ENCODE measurements at places on chromosomes 7 and 10. TPM values are rescaled to one million over a fixed set of nuclear protein-coding genes. Genes with fewer than 3 reads are reported as not detected.

Gene ALOX5
- 0.60 TPM for total RNA-seq

Gene OR2A42
- total RNA-seq = not detected

Gene GATAD1
- total RNA-seq = 25.8 TPM

Gene WEE2
- total RNA-seq = not detected

GRCh38 chr7:138015096-138015495, 13.2 kb upstream of the CREB3L2 start:
- DNase-seq = no peak

- DNase-seq = no peak
Observed at GRCh38 chr10:117903854-117904253, 142.9 kb downstream of the RAB11FIP2 start.

Gene KMT2E
- total RNA-seq = 38.2 TPM

- no peak for DNase-seq
Observed at GRCh38 chr7:78489476-78490240, 691.1 kb downstream of the PHTF2 start.

Gene VPS37D
- total RNA-seq = 6.3 TPM

Gene CLEC5A
- total RNA-seq = not detected

- DNase-seq = no peak
Observed at GRCh38 chr7:22980422-22980821, 33.5 kb downstream of the HYCC1 start.

DNA sequence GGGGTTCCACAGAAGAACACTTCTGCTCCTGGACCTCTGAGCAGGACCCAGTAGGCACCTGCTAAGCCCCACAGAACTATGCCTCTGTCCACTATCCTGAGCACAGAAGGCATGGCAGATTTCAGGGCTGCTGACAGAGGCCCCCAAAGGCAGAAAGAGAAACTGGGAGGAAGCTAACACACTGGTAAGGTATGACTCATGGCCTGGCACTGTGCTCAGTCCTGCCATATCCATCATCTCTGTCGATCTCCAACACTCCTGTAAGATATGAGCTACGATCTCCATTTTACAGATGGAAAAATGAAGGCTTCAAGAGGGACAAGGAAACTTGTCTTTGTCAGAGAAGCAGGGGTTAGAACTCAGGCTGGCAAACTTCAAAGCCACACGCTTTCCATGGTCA, 62.2 kb downstream of the GRID1 start:
- no peak for DNase-seq

DNA sequence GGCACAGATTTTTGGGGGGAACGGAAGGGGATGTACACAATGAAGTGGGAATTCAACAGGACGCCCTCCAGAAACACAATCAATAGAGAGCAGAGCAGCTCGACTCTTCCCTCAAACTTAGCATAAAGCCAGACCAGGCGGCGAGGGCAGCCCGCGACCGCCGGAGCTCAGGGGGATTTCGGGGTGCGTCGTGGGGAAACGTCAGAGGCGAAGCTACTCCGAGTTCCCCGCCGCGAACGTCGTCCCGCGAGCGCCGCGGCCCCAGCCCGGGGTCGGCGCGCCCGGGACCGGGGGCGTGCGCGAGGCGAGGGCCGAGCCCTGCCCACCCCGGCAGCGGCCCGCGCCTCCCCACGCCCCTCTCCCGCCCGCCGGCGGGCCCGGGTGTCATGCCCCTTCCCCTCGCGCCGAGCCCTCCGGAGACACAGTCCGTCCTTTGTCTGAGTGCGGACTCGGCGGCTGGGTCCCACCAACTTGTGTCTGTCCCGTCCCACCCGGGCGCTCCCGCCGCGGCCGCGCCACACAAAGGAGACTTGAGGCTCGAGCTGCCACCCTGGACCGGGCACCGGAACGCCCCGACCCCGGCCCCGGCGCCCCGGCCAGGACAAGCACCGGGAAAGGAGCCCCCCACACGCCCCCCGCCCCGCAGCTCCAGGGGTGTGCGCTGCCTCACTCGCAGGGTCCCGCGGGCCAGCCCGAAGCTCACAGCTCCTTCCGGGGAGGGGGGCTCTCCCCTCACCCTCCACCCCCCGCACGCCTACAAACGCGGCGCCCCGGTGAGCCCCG, 634 bp downstream of the EZH2 start:
- no peak for DNase-seq

DNA sequence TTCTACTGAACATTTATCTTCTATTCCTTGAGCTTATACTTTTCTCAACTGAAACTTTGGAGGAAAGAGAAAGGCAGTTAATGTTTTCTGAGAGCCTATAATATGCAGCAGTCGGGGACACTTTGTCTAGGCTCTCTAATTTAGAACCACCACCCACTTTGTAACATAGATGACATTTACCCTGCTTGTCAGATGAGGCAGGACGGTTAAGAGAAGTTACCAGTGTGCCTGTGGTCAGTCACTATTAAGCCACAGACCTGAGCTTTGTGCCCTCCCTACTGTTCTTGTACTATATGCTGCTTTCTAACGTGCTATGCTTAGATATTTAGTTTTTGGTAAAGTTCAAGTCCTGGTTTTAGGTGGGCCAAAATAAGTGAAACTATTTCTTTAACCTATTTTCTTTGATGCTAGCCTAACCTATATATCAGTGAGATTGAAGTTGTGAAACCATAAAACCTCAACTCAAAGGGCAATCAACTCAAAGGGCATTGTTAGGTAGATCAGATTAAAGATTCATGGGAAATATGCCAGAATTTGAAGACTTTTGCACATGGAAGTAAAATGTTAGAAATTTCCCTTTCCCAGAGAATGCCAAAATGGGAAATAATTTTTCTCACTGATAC, 156.5 kb upstream of the AGR3 start:
- DNase-seq = no peak

DNA sequence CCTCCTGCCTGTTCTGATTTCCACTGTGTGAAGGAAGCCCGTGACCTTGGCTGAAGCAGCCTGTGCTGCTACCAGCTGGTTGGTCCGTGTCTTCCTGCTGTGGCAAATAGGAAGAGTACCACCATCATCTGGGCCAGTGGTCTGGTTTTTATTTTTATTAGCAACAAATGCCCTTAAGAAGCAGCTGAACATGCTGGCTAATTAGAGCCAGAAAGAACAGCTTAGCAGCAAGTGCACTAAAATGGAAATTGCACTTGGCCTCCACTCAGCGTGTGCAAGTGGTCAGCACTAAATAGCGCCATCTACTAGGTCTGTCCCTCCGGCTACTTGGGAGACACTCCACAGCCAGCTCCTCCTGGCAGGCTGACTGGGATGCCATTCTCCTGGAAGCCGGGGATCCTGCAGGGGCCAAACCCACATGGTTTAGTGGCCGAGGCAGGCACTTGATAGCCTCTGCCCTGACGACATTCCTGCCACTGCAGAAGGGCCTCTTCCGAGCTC, 690.3 kb upstream of the FOXK1 start:
- no peak for DNase-seq

DNA sequence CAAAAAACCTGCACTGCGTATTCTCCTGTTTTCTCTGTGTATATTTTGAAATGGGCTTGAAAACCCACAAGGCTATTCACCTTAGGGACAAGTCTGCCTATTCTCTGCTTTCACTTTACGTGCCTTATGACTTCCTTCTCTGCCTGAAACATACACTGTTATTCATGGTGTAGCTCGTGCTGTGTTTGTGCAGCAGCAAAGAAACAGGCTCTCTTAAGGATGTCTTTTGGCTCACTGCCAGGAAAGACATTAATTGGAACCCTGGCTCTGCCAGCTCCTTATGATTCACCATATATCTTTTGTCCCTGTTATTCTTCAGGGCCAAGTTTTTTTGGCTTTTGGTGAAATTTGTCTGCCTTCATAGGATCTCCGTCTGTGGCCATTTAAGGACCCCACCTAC, 92.4 kb downstream of the TMEM106B start:
- DNase-seq = no peak

Gene IRF5
- total RNA-seq = 2.6 TPM

DNA sequence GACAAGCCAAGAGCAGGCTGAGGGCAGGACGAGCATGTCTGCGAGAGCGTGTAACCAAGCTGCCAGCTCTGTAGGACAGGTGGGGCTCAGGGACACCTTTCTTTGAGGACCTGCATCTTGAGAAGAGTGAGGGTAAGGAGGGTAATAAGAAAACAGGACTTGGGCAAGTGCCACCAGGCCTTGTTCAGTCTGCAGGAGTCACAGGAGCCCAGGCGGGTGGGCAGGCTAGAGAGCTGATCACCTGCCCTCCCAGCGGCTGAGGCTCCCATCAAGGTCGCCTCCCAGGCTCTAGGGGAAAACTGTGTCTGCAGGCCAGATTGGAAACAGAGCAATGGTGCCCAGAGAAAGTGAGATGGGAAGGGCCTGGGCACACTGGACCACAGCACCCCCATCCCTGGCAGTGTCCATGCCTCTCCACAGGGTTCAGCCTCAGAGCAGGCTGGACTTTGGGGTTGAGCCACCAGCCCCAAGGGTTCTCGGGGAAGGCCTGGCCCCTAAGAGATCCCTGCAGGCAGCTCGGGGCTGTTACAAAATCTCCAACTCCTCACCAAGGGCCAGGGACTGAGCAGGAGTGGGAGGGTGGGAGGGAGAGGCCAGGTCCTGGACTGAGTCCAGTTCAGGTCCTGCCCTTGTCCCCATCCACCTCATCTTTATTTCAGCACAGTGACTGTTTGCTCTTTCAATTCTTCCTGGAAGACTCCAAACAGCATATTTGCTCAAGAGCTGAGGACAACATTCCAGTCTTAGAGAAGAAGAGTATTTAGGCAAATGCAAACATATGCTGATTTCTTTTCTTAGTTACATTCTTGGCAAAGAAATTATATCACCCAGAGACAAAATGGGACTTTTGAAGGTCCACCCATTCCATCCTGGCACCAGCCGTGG, 161.9 kb downstream of the GRID1 start:
- no peak for DNase-seq

GRCh38 chr10:126598009-126598408, 72.5 kb downstream of the C10orf90 start:
- DNase-seq = peak; percentile 71

GRCh38 chr10:119401671-119402395, 140.7 kb downstream of the RGS10 start:
- DNase-seq = peak; percentile 81

DNA sequence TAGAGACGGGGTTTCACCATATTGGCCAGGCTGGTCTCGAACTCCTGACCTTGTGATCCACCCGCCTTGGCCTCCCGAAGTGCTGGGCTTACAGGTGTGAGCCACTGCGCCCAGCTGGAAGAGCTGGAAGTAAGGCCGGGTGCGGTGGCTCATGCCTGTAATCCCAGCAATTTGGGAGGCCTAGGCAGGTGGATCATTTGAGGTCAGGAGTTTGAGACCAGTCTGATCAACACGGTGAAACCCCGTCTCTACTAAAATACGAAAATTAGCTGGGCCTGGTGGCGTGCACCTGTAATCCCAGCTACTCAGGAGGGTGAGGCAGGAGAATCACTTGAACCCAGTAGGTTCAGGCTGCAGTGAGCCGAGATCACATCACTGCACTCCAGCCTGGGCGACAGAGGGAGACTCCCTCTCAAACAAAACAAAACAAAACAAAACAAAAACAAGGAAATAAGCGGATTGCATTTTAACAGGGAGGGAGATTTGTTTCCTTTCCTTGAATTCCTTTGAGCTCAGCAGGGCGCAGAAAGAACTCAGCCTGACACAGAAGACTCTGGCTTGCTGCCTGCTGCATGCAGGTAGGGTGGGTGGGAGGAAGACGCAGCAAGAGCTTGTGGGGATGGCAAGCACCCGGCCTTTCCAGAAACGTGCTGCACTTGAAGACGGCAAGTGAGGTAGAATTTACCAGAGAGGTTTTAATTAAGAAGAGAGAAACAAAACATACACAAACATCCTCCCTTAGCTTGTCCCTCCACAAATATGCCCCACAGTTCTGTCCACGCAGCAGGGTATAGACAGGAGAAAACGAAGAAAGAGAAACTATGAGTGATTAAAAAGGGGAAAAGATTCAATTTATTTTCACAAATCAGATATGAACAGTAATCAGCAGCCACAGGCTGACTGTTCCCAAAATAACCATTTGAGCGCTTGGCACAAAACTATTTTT, 148.0 kb downstream of the RNF216 start:
- no peak for DNase-seq

Gene OR9A2
- not detected for total RNA-seq
